ENCODE measurements at places on chromosomes 1 and 21.

GRCh38 chr1:118204648-118205047 is 19.6 kb upstream of the SPAG17 start:
- no peak for DNase-seq

- no peak for DNase-seq
Measured at GRCh38 chr1:3996846-3997705, 97.0 kb upstream of the C1orf174 start.

DNA sequence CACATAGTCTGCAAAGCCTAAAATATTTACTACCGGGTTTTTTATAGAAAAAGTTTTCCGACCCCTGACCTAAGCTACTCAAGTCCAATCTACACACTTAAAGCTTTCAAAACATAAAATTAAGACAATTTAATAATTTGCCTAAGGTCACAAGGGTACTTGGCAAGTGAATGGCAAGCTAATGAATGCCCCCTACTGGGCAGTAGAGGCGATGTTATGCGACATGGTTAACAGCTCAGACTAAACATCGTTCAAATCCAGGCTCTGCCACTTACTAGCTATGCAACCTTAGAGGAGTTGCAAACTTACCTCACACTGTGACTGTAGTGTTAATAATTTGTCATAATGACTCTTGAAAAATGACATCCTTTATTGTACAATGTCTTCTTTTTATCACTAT is 317.2 kb upstream of the NFIA start:
- no peak for DNase-seq

DNA sequence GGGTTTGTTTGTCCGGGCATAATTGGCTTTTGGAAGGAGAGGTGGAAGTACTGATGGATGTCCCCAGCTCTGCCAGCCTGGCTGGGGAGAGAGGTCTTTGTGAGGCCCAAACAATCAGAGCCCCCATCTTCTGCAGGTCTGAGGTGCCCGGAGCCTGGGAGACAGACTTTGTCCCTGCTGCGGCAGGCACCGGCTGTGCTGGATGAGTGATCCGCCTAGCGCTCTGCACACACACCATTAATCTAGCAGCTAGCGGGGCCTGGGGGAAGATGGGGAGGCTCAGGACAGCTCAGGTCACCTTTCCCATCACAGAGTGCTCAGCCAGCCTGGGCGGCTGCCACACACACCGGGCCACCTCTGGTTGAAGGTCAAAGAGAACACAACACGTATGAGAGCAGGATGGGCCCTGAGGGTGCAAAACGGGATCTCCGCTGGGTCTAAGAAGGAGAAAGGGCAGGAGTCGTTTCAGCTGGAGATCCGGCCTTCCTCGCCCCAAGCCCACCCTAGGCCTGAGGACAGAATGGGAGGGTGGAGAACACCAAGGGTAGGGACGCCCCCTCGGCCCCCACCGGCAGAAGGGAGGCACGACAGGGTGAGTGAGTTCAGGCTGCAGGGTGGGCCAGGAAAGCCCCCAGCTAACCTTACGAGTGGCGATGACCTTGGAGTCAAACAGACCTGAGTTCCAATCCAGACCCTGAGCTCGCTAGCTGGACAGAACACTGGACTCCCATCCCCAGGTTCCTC is 341.8 kb downstream of the NPHP4 start:
- DNase-seq: no peak

- DNase-seq: no peak
Measured at GRCh38 chr1:44919400-44919799, 67.0 kb downstream of the EIF2B3 start.

DNA sequence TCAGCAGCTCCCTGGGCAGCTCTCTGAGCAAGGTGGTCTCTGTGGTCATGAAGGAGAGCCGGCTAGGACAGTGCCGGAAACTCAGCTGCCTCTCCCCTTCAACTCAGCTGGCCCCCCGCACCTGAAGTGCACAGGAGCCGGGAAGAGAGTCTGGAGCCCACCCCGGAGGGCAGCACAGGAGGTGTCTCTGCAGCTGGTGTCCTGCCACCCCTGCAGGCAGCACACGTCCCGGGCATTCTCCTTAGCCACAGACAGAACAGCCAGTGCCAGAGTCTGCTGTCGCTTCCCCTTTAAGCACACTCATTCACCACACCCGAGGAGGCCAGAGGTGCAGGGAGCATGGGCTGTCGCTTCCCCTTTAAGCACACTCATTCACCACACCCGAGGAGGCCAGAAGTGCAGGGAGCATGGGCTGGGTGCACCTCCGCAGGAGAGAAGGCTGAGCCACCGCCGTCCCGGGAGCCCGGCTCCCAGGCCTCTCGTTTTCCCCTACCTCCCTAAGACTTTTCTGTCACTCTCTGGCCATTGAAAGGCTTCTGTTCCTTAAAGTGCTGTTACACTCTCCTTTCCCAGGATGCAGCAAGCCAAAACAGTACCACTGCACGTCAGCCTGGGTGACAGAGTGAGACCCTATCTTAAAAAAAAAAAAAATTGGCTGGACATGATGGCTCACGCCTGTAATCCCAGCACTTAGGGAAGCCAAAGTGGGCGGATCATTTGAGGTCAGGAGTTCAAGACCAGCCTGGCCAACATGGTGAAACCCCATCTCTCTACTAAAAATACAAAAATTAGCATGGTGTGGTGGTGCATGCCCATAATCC is 16.9 kb upstream of the SAMD11 start:
- peak; percentile 11 for DNase-seq

Measured in heart right ventricle (tissue), 16 donors.